ENCODE measurements at places on chromosomes 2 and 18. TPM values are rescaled to one million over a fixed set of nuclear protein-coding genes. Genes with fewer than 3 reads are reported as not detected.

Gene NCKAP1
- polyA plus RNA-seq, result 40.8 TPM

Gene TMEM237
- polyA plus RNA-seq, result 3.0 TPM

Gene C1QL2
- polyA plus RNA-seq, result not detected

Gene FEV
- 6.0 TPM for polyA plus RNA-seq

Gene PREB
- 28.2 TPM for polyA plus RNA-seq

Gene DIS3L2
- 9.0 TPM for polyA plus RNA-seq

Gene SIX2
- not detected for polyA plus RNA-seq

Gene ZNF804A
- not detected for polyA plus RNA-seq

Gene PMAIP1
- polyA plus RNA-seq, result 1.8 TPM

Gene SKA1
- 5.4 TPM for polyA plus RNA-seq

Gene RAB10
- 78.8 TPM for polyA plus RNA-seq

Gene FBXO48
- 0.60 TPM for polyA plus RNA-seq

Gene BCS1L
- polyA plus RNA-seq, result 13.4 TPM

Gene GLI2
- polyA plus RNA-seq, result 0.76 TPM

Gene PHOSPHO2
- 15.3 TPM for polyA plus RNA-seq

Gene OSR1
- polyA plus RNA-seq, result 3.0 TPM

Gene KCNJ3
- 0.60 TPM for polyA plus RNA-seq

Gene SLC14A1
- polyA plus RNA-seq, result not detected

Gene SERPINB12
- not detected for polyA plus RNA-seq
